ENCODE measurements at places on chromosomes 6 and 20.

DNA sequence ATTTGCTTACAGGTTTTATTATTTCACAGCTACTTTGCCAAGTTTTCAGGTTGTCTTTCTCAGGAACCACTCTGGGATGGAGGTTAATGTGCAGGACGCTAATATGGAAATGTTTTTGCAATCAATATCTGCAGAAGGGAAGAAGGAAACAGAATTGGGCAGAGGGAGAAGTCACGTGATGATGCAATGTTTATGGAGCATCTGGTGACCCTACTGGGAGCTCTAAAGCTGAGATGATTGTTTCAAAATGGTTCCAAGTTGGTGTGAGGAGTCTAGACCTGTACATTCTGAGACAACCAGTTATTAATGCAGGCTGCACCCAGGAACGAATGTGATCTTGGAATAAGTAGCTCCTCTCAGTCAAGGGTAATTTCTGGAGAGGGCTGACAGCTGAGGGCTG, 905.4 kb upstream of the FLRT3 start:
- DNase-seq = no peak

DNA sequence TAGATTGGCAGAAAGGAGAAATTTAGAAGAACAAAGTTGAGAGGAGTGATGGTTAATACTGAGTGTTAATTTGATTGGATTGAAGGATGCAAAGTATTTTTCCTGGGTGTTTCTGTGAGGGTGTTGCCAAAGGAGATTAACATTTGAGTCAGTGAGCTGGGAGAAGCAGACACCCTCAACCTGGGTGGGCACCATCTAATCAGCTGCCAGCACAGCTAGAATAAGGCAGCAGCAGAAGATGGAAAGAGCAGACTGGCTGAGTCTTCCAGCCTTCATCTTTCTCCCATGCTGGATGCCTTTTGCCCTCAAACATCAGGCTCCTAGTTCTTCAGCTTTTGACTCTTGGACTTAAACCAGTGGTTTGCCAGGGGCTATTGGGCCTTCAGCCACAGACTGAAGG, 437.7 kb upstream of the AGPAT4 start:
- no peak for DNase-seq

GRCh38 chr6:47235964-47236760, 73.5 kb downstream of the TNFRSF21 start:
- DNase-seq = no peak

DNA sequence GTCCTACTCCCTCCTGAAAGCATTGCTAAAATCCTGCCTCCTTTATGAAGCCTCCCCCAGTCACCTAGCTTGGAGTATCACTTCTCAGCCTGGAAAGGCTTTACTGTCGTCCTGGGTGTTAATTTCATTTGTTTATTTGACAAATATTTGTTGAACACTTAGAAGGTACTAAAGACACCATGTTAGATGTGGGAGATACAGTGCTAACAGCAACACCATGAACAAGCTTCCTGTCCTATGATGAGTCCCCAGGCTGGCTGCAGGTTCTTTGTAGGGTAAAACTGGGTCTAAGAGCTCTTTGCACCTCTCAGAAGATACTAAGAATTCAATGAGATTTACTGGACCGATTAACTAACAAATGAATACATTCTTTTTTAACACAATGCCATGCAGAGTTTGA, 109.2 kb upstream of the TMEM170B start:
- DNase-seq = no peak

GRCh38 chr6:20223141-20223540, 10.9 kb upstream of the MBOAT1 start:
- no peak for DNase-seq

GRCh38 chr20:36319356-36320260, 13.5 kb downstream of the DLGAP4 start:
- no peak for DNase-seq

- no peak for DNase-seq
These were observed 64.3 kb downstream of the GPX5 start for GRCh38 chr6:28589957-28590349.

DNA sequence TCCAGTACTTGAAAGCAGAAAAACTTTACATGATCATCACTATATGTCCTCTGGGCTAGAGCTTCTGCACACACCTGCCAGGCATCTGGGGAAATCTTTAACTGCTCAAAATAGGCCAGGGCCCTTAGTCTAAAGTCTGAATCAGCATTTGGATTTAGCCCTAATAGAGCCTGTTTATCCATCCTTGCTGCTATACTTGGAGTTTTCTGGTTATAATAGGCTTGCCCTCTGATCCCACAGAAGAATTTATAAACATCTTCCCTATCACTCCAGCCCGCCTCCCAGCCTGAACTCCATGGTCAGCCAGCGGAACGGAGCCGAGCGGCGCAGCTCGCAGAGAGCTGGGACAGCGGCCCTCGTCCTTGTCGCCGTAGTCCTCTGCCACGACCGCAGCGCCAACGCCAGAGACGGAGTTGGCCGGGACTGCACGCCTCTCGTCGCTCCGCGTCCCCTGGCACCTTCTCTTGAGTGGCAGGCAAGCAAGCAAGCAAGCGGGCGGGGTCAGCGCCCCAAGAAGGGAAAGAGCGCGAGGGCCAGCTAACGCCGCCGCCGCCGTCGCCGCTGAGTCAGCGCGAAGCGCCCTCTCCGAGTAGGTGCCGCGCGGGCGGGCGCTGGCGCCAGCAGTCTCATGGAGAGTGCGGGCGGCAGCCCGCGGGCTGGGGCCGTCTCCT, 25.4 kb upstream of the ASIP start:
- peak; percentile 67 for DNase-seq

DNA sequence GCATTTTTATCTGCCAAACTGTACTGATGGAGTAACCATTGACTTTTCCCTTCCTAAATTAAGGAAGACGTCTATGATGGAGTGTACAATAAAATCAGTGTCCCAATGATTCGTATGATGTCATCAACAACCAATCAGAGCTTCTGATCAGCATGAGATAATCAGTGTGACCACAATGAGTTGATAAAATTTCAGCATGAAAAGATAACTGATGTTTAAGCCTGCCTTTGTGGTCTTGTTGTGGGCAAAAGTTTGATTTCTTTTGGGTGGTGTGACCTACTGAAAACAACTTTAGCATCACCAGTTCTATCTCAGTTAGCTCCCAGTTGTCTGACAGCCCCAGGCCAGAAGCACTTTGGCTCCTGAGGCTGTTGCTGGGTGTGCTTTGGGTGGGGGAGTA, 3.3 kb downstream of the PCIF1 start:
- DNase-seq = no peak

Measured in hindlimb muscle (tissue), 1 donor.